ENCODE measurements at places on chromosomes 3 and 15.

GRCh38 chr15:82183121-82184031, 79.2 kb downstream of the EFL1 start:
- DNase-seq: no peak
- no peaks in the 10 kb centered on the region for H3K27me3 ChIP-seq
- no peak overlapping the region for H3K4me3 ChIP-seq
- no peaks in the 10 kb centered on the region for H3K4me1 ChIP-seq

DNA sequence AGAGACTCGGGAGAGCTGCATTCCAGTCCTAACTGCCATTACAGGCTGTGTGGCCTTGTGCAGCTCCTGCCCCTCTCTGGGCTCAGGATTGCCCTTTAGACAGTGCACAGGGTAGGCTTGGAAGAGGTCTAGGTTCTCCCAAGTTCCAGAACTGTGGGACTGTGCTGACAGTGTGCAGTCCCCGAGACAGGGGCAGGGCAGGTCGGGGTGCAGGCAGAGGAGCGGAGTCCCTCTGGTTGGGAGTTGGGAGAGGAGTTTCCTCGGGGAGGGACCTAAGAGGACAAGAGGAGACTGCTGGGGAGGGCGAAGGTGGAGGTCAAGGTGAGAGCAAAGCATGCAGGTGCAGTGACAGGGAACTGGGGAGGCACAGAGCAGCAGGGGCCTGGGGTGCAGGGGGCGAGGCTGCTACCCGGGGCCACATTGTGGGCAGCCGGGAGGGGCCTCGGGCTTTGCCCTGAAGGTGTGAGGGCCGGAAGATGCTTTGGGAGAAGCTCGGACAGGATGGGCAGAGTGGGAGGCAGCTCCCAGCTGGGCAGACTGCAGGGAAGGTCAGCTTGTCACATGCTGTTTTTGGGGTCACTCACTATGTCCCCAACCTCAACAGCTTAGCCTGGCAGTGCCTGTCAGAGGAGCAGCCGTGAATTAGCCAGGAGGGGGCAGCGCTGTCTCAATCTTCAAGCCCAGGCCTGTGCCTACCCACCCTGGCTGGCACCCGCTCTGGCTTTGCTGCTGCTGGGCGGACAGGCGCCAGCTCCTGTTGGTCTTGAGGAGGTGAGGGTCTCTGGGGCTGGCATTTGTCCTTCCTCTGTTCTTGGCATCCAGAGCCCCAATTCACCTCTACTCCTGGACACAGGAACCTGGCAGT, 15.4 kb upstream of the CSPG4 start:
- no peaks in the 10 kb centered on the region for H3K36me3 ChIP-seq
- H3K27me3 ChIP-seq: peaks cover 8% of the 10 kb centered on the region
- no peak overlapping the region for H3K4me3 ChIP-seq
- H3K4me1 ChIP-seq: peaks cover 23% of the 10 kb centered on the region
- DNase-seq: no peak

DNA sequence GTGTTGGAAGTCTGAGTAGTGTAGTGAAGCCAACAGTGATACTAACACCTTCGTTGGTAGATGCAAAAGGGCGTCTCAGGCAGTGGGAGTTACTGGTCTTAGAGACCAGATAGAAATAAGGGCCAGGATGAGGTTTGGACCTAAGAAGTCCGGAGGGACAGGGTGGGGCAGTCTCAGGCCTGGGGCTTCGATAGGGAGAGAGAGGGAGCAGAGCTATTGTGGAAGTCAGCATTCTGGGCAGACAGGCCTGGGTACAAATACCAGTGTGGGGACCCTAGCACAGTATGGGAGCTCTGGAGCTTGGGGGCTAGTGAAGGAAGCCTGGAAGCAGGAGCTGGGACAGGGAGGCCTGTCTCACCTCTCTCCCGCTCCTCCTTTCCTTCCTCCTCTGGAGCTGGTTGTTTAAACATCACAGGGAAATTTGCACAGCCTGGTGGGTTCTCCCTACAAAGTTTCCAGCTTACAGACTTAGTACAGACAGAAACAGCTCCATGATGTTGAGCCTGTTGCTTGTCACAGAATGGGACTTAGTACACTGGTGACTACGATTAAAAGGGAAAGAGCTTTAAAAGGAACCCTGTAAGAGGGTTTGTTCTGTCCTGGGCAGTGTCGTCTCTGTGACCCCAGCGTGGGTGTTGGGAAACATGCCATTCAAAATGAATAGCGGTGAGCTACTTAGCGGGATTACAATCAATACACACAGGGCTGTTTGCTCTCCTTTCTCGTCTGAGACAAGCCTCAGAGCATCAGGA, 76.4 kb upstream of the TNFAIP8L3 start:
- no peak for DNase-seq
- H3K4me3 ChIP-seq: no peak overlapping the region
- no peak overlapping the region for H3K27ac ChIP-seq
- H3K27me3 ChIP-seq: no peaks in the 10 kb centered on the region

GRCh38 chr3:175512700-175513099, 653.6 kb downstream of the NAALADL2 start:
- H3K27me3 ChIP-seq: no peaks in the 10 kb centered on the region
- H3K27ac ChIP-seq: peak overlapping the region; percentile 8
- H3K4me1 ChIP-seq: no peaks in the 10 kb centered on the region
- no peak overlapping the region for H3K4me3 ChIP-seq
- H3K36me3 ChIP-seq: no peaks in the 10 kb centered on the region
- DNase-seq: no peak

DNA sequence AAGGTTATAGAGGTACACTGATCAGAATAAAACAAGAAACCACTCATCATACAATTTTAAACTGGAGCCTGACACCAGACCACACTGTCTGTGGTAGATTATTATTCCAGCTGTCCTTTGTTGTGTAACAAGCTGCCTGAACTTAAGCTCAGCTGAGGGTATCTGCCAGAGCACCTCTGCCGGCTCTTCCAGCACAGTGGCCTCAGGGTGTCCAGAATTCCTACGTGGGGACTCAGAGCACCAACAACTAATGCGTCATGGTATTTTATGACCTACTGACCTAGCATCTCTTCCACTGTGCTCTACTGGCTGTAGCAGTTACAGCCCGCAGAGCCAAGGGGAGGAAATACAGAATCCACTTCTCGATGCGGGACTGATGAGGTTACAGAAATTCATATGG, 15.6 kb upstream of the RAF1 start:
- H3K36me3 ChIP-seq: no peaks in the 10 kb centered on the region
- H3K27ac ChIP-seq: no peak overlapping the region
- no peak for DNase-seq
- H3K4me3 ChIP-seq: no peak overlapping the region
- H3K4me1 ChIP-seq: no peaks in the 10 kb centered on the region

GRCh38 chr15:77944002-77944867, 133.3 kb downstream of the TBC1D2B start:
- H3K27ac ChIP-seq: no peak overlapping the region
- DNase-seq: peak; percentile 47
- peaks cover 10% of the 10 kb centered on the region for H3K27me3 ChIP-seq
- peak overlapping the region; percentile 44 for H3K4me3 ChIP-seq

DNA sequence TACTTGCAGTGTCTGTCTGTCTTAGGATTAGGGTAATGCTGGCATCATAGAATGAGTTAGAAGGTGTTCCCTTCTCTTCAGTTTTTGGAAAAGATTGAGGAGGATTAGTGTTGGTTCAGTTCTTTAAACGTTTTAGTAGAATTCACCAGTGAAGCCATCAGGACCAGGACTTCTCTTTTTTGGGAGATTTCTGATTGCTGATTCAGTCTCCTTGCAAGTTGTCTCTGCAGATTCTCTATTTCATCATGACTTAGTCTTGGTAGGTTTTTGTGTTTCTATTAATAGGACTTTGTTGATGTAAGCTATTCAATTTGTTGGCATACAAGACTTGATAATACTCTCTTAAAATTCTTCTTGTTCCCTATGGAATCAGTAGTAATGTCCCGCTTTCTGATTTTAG, 48.9 kb downstream of the STT3B start:
- DNase-seq: no peak
- H3K4me3 ChIP-seq: no peak overlapping the region
- H3K4me1 ChIP-seq: no peaks in the 10 kb centered on the region
- H3K27ac ChIP-seq: no peak overlapping the region

- no peaks in the 10 kb centered on the region for H3K4me1 ChIP-seq
- DNase-seq: no peak
- H3K27ac ChIP-seq: no peak overlapping the region
- H3K4me3 ChIP-seq: no peak overlapping the region
- H3K27me3 ChIP-seq: no peaks in the 10 kb centered on the region
These were observed 10.7 kb downstream of the MUC13 start for GRCh38 chr3:124923833-124924232.

DNA sequence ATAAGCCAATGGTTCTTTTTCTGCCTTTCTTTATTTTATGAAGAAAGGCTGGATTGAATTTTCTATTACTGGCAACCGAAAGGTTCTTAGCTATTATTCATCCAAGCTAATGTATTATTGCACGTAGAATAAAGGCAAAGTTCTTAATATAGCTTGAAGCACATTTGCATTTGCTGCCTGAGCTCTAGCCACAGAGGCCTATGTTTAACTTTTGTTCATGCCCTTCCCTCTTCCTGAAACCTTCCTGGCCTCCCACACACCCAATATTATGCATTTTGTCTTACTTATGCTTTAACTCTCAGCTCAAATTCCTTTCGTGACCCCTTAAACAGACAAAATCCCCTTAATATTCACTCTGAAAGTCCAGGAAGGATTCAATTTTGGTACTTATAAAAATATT, 71.0 kb upstream of the ZNF280D start:
- no peaks in the 10 kb centered on the region for H3K36me3 ChIP-seq
- no peak overlapping the region for H3K27ac ChIP-seq
- DNase-seq: no peak

DNA sequence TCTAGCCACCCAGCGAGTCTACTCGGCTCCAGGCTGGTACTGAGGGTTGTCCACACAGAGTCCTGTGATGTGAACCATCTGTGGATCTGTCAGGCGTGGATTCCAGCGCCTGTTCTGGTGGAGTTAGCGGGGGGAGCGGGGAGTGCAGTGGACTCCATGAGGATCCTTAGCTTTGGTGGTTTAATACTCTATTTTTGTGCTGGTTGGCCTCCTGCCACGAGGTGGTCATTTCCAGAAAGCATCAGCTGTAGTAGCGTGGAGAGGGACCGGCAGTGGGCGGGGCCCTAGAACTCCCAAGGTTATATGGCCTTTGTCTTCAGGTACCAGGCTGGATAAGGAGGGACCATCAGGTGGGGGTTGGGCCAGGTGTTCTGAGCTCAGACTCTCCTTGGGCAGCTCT, 446.5 kb downstream of the EDEM1 start:
- H3K27ac ChIP-seq: no peak overlapping the region
- DNase-seq: no peak
- no peaks in the 10 kb centered on the region for H3K27me3 ChIP-seq
- no peaks in the 10 kb centered on the region for H3K36me3 ChIP-seq
- H3K4me3 ChIP-seq: no peak overlapping the region

DNA sequence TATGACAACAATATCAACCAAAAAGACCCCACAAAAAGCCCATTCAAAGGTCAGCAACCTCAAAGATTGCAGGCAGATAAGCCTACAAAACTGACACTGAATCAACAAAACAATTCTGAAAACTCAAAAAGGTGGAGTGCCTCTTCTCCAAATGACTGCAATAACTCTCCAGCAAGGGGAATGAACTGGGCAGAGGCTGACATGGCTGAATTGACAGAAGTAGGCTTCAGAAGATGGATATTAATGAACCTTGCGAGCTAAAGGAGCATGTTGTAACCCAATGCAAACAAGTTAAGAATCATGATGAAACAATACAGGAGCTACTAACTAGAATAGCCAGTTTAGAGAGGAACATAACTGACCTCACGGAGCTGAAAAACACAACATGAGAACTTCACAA, 20.4 kb upstream of the SLC25A38 start:
- no peaks in the 10 kb centered on the region for H3K36me3 ChIP-seq
- no peaks in the 10 kb centered on the region for H3K27me3 ChIP-seq
- H3K4me1 ChIP-seq: peaks cover 27% of the 10 kb centered on the region
- DNase-seq: no peak
- H3K4me3 ChIP-seq: no peak overlapping the region

GRCh38 chr15:40392986-40393948, 10.7 kb downstream of the KNSTRN start:
- no peaks in the 10 kb centered on the region for H3K27me3 ChIP-seq
- no peak overlapping the region for H3K27ac ChIP-seq
- H3K4me3 ChIP-seq: no peak overlapping the region
- peaks cover 44% of the 10 kb centered on the region for H3K36me3 ChIP-seq

DNA sequence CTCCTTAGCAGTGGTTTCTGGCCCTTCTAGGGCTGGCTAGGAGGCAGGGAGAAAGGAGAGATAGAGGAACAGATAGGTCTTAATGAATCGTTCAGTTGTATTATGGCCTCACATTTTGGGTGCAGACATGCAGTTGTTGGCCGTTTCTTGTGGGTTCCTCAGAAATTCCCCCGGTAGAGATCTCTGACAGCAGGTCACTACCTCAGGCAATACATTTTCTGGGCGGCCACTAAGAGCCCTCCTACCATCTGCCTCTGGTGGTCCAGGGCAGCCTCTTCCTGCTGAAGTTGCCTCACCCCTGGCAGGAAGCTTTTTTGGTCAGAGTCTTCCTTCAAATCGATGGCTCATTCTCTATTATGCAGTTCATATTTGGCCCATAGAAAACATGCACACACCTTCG, 266.1 kb downstream of the SV2B start:
- no peaks in the 10 kb centered on the region for H3K27me3 ChIP-seq
- no peaks in the 10 kb centered on the region for H3K36me3 ChIP-seq
- H3K27ac ChIP-seq: no peak overlapping the region

- no peaks in the 10 kb centered on the region for H3K4me1 ChIP-seq
- no peak for DNase-seq
- H3K36me3 ChIP-seq: no peaks in the 10 kb centered on the region
These were observed 8.1 kb upstream of the SLC25A36 start for GRCh38 chr3:140933552-140933951.

- no peak overlapping the region for H3K27ac ChIP-seq
- no peak overlapping the region for H3K4me3 ChIP-seq
- H3K27me3 ChIP-seq: no peaks in the 10 kb centered on the region
- no peaks in the 10 kb centered on the region for H3K36me3 ChIP-seq
These were observed 22.6 kb upstream of the POMGNT2 start for GRCh38 chr3:43128464-43128863.

GRCh38 chr15:99387421-99388168, 136.3 kb downstream of the LRRC28 start:
- H3K4me1 ChIP-seq: no peaks in the 10 kb centered on the region
- H3K27me3 ChIP-seq: no peaks in the 10 kb centered on the region
- H3K36me3 ChIP-seq: peaks cover 16% of the 10 kb centered on the region
- H3K27ac ChIP-seq: peak overlapping the region; percentile 30
- H3K4me3 ChIP-seq: no peak overlapping the region

DNA sequence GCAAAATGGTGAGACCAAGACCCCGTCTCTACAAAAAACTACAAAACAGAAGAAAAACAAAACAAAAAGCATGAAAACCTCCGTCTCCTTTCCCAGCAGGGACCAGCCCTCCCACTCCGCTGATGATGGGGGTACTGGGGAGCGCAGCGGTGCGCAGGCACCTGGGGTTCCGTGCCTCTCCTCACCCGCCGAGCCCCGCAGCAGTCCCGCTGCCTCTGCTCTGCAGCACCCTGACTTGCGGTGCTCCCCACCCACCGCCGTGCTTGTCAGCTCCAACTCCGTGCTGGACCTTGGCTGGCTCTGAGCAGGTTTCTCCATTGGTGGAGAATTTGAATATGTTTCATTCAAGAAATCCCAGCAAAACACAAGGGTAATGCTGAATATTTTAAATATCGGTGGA, 46.7 kb upstream of the ATP10A start:
- no peaks in the 10 kb centered on the region for H3K36me3 ChIP-seq
- no peak for DNase-seq
- no peak overlapping the region for H3K4me3 ChIP-seq
- H3K27me3 ChIP-seq: no peaks in the 10 kb centered on the region
- H3K27ac ChIP-seq: no peak overlapping the region
- H3K4me1 ChIP-seq: no peaks in the 10 kb centered on the region

- DNase-seq: peak; percentile 79
- H3K36me3 ChIP-seq: no peaks in the 10 kb centered on the region
- H3K27ac ChIP-seq: peak within 1 kb of the TSS; percentile 94
- H3K4me3 ChIP-seq: peak within 1 kb of the TSS; percentile 84
- peaks cover 40% of the 10 kb centered on the region for H3K4me1 ChIP-seq
- no peaks in the 10 kb centered on the region for H3K27me3 ChIP-seq
These were observed at the start of gene TGFBR2 for GRCh38 chr3:30606301-30607031. TGFBR2 (plus strand) TSS chr3:30606601; CDS start chr3:30606884, 283 bp downstream.
